ENCODE measurements at places on chromosomes 4 and X. TPM values are rescaled to one million over a fixed set of nuclear protein-coding genes. Genes with fewer than 3 reads are reported as not detected.

DNA sequence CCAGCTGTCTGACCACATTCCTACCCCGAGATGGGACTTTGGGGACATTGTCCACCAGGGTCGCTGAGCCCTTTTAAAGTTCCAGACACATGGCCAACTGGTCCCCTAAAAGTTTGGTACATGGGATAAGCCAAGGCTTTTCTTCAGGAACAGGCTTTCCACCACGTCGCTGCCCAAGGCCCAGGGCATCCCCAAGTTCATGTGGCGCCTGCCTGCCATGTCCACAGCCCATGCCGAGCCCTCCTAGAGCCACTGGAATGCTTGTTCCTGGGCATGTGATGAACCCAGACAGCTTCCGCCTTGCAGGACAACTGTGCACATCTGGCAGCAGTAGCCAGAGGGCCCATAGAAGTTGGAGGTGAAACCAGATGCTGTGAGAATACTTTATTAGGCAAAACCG is 41.3 kb downstream of the FRG1 start:
- DNase-seq = no peak

- DNase-seq = no peak
These were observed 28.2 kb downstream of the TMEM154 start for GRCh38 chr4:152651473-152652060.

DNA sequence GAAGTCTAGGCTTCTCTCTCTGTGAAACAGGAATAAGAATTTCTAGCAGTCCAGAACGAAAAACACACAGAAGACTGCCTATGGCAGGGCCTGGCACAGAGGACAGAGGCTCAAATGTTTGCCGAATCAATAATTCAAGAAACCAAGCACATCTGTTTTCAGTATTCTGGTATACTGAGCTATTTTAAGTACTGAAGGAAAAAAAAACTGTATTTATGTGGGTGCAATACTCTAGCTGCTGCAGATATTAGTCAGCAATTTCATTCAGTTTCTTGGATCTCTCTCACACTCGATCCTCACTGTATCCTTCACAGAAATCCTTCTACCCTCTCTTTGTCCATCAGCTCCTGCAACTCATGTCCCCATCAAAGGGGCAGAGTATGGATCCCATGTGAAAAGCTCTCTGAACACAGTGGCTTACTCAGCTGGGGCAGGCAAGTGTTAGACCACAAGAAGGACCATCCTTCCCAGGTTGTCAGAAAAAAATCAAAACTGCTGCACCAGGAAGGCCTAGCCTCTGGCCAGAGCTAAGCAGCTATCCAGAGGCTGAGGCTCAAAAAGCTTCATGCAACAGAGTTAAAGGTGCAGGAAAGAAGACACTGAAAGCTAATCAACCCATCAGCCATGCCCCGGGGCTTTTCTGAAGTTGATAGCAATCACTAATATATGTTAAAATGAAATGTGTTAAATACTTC is 9.1 kb upstream of the USO1 start:
- DNase-seq = peak; percentile 45

- no peak for DNase-seq
These were observed 27.5 kb upstream of the DUSP21 start for GRCh38 chrX:44816367-44816766.

DNA sequence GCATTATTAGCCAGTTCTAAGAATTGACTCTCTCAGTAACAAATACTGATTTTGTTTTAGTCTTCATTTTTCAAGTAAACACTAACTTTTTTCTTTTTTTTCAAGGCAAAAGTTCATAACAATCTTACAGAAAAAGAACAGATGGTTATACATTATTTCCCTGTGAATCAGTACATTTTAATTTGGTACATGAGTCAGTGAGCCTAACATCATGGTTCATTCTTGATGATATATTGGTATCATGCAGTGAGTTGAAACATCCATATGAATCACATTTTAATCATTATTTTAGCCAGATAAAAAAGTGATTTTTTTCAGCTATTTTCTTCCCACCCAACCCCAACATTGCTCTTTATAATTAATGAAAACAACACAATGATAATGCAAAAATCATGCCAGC is 184.3 kb upstream of the TACR3 start:
- DNase-seq = no peak

DNA sequence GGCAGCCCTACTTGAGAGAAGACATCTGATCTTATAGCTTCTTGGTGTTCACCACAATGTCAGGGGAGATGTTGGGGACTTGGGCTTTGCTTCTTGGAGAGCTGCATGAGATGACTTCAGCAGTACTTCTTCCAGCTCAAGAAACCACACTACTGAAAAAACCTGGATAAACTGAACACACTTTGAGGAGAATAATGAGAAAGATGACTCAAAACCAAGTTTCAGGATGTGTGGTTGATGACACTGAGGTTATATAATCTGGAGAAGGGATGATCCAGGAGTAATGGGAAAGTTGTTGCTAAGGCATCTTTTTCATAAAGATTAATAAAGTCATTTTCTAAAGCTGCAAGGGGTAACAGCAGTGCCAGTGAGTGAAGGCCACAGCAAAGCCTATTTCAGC is 58.4 kb upstream of the PNPLA4 start:
- DNase-seq = no peak

GRCh38 chrX:63506320-63506719 is 155.2 kb upstream of the SPIN4 start:
- peak; percentile 18 for DNase-seq

DNA sequence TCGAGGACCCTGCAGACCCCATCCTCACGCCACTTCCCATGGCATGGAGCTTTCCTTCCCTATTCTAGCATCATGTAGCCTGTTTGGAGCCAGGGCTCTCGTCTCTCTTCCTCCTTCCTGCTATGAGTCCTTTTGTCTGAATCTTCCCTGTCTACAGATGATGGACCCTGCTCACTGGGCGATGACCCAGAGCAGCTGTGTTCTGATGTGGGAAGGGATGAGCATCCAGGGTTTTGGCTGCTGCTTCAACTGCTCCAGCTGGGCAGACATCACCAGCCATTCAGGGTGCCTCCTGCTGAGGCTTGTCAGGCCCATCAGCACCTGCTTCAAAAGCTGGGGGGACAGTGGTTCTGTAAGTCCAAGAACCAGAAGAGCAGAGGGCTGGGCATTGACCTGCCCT is 3.2 kb upstream of the CCKAR start:
- DNase-seq = no peak

- DNase-seq = no peak
These were observed 568 bp downstream of the MAGEC1 start for GRCh38 chrX:141904262-141904661.

GRCh38 chr4:41196633-41197332 is 17.6 kb downstream of the APBB2 start:
- DNase-seq = no peak

DNA sequence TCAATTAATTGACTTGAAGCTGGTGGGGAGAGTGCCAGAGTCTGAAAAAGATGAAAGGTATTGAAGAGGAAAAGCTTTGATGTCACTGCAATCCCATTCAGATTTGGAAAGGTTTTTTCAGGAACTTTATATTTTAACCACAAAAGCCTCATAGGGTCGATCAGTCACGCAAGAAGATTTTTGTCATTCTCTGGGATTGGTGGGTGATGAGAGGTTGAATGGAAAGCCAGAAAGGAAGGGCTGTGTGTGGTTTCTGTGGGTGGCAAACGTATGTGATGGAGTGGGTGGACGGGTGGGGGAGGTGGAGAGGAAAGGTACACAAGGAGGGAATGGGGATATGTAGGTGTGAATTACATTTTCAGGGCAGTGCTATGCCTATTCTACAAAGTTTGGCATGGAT is 173.8 kb upstream of the SCML1 start:
- no peak for DNase-seq

DNA sequence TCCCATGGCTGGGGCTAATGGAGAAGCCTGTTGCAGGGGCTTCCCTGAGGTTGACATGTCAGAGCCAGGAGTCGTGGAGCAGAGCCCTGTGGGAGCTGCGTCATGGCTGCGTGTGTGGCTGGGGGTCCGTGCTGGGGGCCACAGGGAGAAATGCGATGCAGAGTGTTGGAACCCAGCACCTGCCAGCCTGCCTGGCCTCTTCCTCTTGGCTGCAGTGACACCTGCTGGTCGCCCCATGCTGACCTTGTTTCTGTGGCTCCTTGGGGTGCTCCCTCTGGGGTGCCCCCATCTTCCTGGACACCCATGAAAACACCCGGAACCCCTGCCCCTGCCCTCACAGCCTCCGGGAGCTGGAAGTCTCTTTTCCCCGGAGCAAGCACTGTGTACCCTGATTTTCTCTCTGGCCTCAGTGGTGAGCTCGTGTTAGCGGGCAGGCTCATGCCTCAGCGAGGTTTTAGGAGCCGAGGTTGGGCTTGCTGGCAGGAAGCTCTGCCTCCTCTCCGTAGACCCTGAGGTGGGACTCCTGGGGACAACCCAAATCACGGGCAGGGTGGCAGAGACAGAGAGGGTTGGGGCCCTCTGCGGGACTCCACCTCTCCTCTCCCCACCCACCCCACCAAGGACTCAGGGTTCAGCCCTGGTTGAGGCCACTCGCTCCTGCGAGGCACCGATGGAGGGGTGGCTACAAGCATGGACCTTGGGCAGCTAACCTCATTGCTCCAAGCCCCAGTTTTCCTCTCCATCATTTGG is 103.7 kb downstream of the SORCS2 start:
- DNase-seq = peak; percentile 95

- DNase-seq = peak; percentile 23
These were observed 40.1 kb upstream of the LRPAP1 start for GRCh38 chr4:3572363-3572762.

DNA sequence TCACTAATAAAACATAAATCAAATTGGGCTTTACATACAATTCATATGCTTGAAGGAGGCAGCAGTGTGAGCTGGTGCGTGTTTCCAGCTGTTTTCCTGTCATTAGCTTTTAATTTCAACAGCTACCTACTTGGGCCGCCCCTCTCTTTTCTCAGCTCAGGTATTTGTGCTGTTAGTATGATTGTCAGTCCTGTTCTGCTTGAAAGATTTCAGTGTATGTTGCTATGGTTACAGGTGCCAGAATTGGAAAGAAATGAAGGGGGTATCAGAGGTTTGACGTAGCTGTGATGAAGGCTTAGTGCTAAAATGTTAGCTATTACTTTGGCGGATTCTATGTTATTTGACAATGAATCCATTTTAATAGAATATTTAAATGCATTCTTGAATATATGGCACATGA is 440.3 kb downstream of the ZIC3 start:
- DNase-seq = no peak

DNA sequence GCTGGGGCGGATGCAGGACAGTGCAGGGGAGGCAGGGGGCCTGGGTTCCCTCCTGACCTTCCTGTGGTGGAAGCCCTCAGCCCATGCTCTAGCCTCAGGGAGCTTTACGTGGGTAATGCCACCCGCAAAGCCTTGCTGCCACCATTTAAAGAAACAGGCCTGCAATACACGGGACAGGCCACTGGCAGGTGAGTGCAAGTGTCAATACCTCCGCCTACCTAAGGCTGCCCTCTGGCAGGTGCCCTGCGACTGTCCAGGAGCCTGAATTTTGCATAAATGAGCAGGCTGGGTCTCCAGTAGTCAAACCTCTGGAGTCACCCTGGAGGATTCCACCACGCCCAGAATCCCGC is 5.9 kb downstream of the CRMP1 start:
- peak; percentile 47 for DNase-seq

DNA sequence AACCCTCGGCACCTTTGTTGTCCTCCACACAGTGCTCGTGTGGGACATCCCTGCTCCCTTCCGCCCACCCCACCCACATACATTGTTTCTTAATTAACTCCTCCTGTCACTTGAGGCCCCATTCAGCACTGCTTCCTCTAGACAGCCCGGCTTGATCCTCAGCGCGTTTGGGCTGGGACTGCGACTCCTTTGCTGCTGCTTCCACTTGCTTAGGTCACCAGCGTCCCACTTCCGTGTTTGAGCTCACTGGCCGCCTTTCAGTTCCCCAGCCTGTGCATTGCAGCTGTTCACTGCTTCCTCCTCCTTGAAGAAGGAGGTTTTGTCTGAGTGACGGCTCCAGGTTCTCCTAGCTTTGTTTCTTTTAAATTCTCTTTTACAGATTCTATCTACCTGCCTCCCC is 16.1 kb downstream of the RNF4 start:
- peak; percentile 57 for DNase-seq

DNA sequence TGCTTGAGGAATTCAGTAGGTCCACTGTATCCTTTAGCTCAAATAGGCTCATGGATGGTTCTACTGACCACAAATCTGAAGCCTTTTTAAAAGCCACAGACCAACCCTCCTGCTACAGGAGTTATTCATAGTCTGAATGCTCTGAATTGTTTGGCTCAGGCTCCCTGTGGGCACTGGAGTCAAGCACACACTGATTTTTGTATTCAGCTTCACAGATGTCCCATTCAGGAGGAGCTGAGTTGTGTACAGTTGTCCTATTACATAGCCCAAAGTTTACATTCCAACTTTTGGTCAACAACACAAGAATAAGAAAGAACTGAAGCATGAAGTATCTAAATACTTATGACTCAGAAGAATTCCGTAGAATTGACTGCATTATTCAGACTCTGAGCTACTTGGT is 243.9 kb downstream of the UNC5C start:
- no peak for DNase-seq

DNA sequence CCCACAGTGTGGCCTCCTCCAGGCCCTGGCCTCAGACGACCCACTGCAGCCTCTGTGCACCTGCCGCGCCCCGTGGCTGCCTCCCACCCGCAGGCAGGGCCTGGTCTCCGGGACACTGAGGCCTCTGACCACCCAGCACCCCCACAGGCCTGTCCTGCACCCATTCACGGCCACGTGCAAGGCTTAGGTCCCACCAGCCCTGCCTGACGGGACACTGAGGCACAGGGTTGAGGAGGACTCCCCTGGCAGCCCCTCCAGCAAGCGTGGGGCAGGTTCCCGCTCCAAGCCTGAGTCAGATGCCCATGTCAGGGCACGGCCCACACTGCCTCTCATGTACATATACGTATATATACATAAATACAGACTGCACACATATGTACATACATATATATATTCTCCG is 23.5 kb downstream of the NELFA start:
- no peak for DNase-seq

DNA sequence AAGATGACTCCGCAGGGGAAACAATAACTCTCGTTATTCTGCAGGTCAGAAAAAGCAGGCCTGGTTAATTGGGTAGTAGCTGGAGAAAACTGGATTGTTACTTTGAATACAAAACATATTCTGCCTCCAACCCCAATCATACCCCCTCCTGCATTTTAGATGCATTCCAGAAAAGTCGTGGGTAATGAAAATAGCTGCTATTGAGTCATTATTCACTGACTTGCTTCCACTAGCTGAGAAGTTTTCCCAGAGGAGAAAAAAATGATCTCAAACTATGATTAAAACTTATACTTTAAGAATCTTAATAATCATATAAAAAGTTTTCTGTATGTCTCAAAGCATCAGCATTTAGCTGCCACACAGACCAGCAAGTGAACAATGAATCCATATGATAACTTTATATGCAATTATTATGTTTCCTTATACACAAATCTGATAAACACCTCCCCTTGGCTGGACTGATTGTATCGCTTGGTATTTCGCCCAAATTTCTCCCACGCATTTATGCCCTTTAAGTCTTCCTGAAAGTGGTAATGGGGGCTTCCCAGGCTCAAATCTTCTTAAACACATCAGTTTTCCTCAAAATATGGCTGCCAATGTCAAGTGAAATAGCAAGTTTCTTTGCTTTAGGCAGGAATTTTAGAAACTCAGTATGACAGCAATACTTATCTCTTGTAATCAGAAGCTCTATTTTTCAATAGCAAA is 181.0 kb downstream of the LDB2 start:
- no peak for DNase-seq

NEIL3 gene
- 7.4 TPM for total RNA-seq

ASB11 gene
- not detected for total RNA-seq

XAGE1A gene
- total RNA-seq = not detected

SPINK2 gene
- not detected for total RNA-seq

FAM133A gene
- 0.36 TPM for total RNA-seq

PDCL2 gene
- not detected for total RNA-seq

DDX53 gene
- not detected for total RNA-seq

BRS3 gene
- total RNA-seq = not detected

ADAM29 gene
- not detected for total RNA-seq

TSPAN7 gene
- 0.29 TPM for total RNA-seq

HTN1 gene
- not detected for total RNA-seq

FDCSP gene
- total RNA-seq = not detected

All from osteoblast (primary cell).